ENCODE measurements at places on chromosomes 6 and 20. TPM values are rescaled to one million over a fixed set of nuclear protein-coding genes. Genes with fewer than 3 reads are reported as not detected.

DNA sequence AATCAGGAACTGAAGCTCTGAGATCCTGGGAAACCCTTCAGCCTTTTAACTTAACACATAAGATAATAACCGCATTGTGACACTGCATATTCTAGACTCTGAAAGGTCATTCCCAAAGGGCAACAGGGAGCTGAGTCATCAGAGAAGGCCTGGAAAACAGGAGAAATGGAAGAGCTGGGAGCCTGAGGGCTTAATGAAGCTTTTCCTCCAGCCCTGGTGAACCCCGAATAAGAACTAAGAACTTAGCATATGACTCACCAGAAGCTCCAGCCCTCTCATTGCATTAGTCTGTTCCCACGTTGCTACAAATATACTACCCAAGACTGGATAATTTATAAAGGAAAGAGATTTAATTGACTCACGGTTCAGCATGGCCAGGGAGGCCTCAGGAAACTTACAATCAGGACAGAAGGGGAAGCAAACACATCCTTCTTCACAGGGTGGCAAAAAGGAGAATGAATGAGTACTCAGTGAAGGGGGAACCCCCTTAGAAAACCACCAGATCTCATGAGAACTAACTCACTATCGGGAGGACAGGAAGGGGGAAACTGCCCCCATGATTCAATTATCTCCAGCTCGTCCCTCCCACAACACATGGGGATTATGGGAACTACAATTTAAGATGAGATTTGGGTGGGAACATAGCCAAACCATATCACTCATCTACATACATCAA, 648.5 kb downstream of the TFAP2A start:
- no peak overlapping the region for H3K4me3 ChIP-seq
- no peak for DNase-seq
- H3K36me3 ChIP-seq, result no peaks in the 10 kb centered on the region

Gene EYS
- not detected for total RNA-seq

DNA sequence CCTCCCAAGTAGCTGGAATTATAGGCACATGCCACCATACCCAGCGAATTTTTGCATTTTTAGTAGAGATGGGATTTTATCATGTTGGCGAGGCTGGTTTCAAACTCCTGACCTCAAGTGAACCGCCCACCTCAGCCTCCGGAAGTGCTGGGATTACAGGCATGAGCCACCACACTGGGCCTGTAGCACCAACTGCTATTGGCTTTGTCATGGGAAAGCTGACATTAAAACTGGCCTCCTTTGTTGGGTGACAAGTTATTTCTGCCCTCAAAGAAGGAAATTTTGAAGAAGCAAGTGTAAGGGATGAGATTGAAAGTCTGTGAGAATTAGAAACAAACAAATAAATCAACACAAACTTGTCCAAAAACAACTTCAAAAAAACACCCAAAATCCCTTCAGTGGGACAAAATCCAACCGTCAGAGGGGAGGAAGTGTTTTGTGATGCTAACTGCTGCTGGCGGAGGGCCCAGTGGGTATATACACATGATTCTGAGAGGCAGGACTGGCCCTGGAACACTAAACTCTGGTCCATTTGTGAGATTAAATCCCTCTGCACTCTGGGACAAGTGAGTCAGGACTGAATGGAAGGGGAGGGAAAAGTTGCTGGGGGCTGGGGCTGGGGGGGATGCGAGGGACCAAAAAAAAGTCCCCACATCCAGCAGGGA, 87.5 kb upstream of the NAA20 start:
- H3K36me3 ChIP-seq, result no peaks in the 10 kb centered on the region
- no peaks in the 10 kb centered on the region for H3K27me3 ChIP-seq
- no peak overlapping the region for H3K4me3 ChIP-seq
- H3K4me1 ChIP-seq, result no peaks in the 10 kb centered on the region
- DNase-seq, result no peak
- H3K27ac ChIP-seq, result no peak overlapping the region

DNA sequence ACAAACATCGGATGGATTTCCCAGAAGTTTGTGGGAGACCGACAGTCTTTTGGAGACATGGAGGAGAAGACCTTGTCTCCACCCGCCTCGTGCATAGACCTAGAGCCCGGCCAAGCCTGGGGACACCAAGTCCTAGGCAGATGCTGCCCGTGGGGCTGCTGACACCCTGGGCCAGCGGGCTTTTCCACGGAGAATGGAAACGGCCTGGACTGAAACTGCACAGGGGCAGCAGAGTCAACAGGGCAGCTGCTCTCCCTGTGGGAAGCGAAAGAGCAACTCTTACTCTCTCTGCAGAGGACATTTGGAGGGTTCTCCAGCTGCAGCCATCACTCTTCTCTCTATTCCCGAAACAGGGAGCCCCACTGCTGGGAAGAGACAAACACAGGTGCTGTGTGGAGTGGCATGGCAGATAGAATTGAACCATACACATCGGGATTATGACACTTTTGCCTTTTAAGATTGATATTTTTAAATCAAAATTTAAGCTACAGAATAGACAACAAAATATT, 401.2 kb downstream of the THBS2 start:
- no peaks in the 10 kb centered on the region for H3K36me3 ChIP-seq
- no peaks in the 10 kb centered on the region for H3K27me3 ChIP-seq
- peaks cover 8% of the 10 kb centered on the region for H3K4me1 ChIP-seq
- no peak for DNase-seq
- no peak overlapping the region for H3K4me3 ChIP-seq
- no peak overlapping the region for H3K27ac ChIP-seq

Gene MDFI
- total RNA-seq, result not detected

Gene GRM1
- not detected for total RNA-seq

Data from CD4-positive, alpha-beta memory T cell (primary cell).